Kidney epithelial cell (primary cell): ENCODE measurements at places on chromosomes 4 and X. TPM values are rescaled to one million over a fixed set of nuclear protein-coding genes. Genes with fewer than 3 reads are reported as not detected.

EGFL6 gene
- total RNA-seq = 1.4 and 2.3 TPM in 2 replicates

DNA sequence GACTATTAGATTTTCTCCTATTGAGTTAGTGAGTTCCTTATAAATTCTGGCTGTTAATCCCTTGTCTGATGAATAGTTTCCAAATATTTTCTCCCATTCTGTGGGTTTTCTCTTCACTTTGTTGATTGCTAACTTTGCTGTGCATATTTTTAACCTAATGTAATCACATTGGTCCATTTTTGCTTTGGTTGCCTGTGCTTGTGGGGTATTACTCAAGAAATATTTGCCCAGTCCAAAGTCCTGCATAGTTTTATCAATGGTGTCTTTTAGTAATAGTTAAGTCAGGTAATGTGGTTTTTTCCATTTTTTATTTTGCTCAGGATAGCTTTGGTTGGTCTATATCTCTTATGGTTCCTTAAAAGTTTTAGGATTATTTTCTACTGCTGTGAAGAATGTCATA is 490.3 kb downstream of the ARAP2 start:
- no peak for DNase-seq

DNA sequence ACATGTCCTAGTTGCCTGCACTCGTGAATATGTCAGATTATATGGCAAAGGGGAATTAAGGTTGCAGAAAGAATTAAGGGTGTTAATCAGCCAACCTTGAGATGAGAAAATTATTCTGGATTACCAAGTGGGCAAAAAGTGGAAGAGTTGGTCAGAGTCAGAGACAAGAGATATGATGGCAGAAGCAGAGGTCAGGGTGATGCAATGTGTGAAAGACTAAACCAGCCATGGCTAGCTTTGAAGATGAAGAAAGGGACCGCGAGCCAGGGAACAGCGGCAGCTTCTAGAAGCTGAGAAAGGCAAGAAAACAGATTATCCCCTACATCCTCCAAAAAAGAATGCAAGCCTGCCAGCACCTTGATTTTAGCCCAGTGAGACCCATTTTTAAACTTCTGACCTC is 385.6 kb downstream of the HNRNPD start:
- DNase-seq = no peak

- DNase-seq = no peak
Measured at GRCh38 chr4:28146191-28146590, 1285.5 kb downstream of the STIM2 start.

TLR2 gene
- 17.9 and 18.6 TPM in 2 replicates for total RNA-seq

GRCh38 chr4:166415749-166416148 is 542.7 kb downstream of the TLL1 start:
- DNase-seq = no peak

MAGEA9 gene
- total RNA-seq = not detected in 2 replicates

GRCh38 chr4:8547108-8547911 is 32.9 kb upstream of the GPR78 start:
- peak; percentile 48 for DNase-seq

- no peak for DNase-seq
Measured at GRCh38 chr4:115259642-115260041, 146.2 kb upstream of the NDST4 start.

DNA sequence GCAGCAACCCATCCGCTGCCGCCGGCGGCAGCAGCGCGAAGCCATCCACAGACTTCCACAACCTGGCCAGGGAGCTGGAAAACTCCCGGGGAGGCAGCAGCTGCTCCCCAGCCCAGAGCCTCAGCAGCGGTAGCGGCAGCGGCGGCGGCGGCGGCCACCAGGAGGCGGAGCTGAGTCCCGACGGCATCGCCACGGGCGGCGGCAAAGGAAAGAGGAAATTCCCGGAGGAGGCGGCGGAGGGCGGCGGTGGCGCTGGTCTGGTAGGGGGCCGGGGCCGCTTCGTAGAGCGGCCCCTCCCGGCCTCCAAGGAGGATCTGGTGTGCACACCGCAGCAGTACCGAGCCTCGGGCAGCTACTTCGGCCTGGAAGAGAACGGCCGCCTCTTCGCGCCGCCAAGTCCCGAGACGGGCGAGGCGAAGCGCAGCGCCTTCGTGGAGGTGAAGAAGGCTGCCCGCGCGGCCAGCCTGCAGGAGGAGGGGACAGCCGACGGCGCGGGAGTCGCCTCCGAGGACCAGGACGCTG is 4.9 kb downstream of the PRDM8 start:
- DNase-seq = no peak

- DNase-seq = no peak
Measured at GRCh38 chr4:85522277-85522676, 47.3 kb downstream of the ARHGAP24 start.

GRCh38 chr4:97367878-97368277 is 775.4 kb downstream of the STPG2 start:
- DNase-seq = peak; percentile 56

DNA sequence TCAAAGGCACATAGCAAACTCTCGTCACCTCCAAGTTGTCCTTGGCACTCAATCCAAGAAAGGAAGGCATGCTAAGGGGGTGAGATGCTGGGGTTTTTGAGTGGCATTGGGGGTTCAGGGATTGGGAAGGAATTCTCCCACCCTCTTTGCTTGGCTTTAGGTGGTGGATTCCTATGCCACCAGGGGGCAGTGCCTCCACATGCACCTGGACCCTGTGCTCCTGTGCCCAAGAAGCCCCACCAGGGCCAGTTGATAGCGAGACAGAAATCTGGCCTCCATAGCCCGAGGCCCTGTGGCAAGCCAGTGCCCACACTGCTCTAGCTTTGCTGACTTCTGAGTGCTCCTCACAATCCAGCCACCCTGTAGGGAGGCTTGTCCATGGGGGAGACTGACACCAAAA is 2.0 kb upstream of the FATE1 start:
- DNase-seq = no peak

GRCh38 chr4:766559-767283 is 59.2 kb downstream of the CPLX1 start:
- DNase-seq = no peak

PCDH7 gene
- total RNA-seq = 8.2 and 9.7 TPM in 2 replicates

GRCh38 chr4:104418286-104418685 is 76.4 kb downstream of the CXXC4 start:
- DNase-seq = peak; percentile 10

GRCh38 chr4:183182873-183183725 is 84.0 kb downstream of the WWC2 start:
- DNase-seq = peak; percentile 77

H2BW2 gene
- total RNA-seq = not detected in 2 replicates

STAP1 gene
- total RNA-seq = not detected in 2 replicates

CYBB gene
- 0.27 and 0.38 TPM in 2 replicates for total RNA-seq

NOA1 gene
- 25.1 and 27.3 TPM in 2 replicates for total RNA-seq

MTNR1A gene
- total RNA-seq = 0.21 TPM in 1 of 2 replicates, not detected in the other

ASB5 gene
- not detected in 2 replicates for total RNA-seq

GRCh38 chrX:120468071-120468470 is 1.0 kb downstream of the LAMP2 start:
- no peak for DNase-seq

GRCh38 chr4:52555356-52555716 is 103.8 kb downstream of the USP46 start:
- DNase-seq = no peak

- DNase-seq = no peak
Measured at GRCh38 chr4:128349921-128350320, 62.3 kb upstream of the PGRMC2 start.

PCDH10 gene
- total RNA-seq = 0.62 and 2.0 TPM in 2 replicates

DNA sequence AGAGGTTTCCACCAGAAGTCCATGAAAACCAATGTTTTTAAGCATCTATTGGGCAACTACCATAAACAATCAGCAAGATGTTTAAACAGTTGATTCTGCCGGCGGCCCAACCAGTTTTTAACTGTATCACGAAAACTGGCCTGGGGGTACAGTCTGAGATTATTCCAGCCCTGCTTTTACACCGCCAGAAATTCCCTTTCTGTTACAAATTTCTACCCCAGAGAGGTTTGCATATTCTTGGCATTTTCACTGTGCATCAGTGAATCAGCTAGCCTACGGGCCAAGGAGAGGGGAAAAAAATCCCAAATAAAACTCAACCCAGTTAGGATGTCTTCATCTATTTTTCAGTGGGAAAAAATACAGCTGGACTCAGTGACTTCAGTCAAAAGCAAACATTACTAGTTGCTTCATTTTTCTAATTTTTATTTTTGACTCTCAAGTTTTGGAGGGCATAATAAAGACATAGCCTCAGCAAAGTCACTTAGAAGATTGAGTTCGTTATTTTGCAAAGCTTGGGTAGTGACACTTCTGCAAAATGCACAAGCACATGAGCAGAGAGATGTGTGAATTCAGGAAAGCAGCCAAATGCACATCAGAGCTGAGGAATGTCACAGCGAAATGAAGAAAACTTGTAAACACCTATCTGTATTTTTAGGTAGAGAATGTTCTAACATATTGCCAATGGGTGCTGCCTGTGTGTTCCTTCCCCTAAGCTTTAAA is 167.8 kb upstream of the GK2 start:
- no peak for DNase-seq

GRCh38 chr4:29046781-29047180 is 1673.4 kb upstream of the PCDH7 start:
- no peak for DNase-seq

P2RY8 gene
- total RNA-seq = not detected in 2 replicates

DNA sequence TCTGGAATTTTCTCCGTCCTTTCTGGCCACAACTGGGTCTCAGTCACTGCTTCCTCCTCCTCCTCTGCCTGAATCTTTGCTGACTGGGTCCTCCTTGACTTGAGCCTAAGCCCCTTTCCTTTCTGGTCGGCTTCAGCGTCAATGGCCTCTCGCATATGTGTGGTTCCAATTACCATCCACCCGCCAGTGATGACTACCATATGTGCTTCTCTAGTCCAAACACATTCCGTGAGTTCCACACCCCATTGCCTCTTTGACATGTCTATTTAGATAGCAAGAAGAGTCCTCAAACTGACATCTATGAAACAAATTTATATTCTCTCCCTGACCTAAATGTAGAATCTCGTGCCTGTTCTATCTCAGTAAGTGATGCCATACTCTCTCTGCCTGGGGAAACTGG is 19.8 kb downstream of the MXRA5 start:
- no peak for DNase-seq

DNA sequence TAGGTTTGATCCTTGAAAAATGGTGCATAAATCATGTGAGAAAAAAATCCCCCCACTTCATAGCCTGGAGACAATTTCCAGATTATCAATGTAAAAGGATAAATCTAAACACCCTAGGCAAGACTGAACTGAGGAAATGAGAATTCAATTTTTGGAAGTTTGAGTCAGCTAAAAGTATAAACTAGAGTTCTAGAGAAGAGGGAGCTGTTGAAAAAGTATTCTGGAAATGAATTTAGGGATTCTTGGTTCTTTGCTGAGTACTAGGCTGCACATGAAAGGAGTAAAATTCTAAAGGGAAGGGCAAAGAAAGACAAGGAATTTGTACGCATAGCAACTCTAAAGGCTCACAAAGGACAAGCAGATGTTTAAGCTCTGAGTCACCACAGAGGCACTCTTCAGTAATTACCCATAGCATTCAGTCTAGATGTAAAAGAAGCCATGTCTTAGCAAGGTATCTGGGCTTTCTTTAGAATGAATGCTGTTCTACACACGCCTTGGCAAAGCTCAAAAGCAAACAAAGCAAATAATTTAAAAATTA is 896.5 kb downstream of the PDHA2 start:
- peak; percentile 75 for DNase-seq

UGT2A3 gene
- total RNA-seq = not detected in 2 replicates

PABPC1L2B gene
- total RNA-seq = 0.17 TPM in 1 of 2 replicates, not detected in the other

- DNase-seq = no peak
Measured at GRCh38 chrX:16617382-16617781, 32.6 kb upstream of the S100G start.

- DNase-seq = peak; percentile 45
Measured at GRCh38 chr4:56641494-56642051, 39.5 kb downstream of the HOPX start.

DNA sequence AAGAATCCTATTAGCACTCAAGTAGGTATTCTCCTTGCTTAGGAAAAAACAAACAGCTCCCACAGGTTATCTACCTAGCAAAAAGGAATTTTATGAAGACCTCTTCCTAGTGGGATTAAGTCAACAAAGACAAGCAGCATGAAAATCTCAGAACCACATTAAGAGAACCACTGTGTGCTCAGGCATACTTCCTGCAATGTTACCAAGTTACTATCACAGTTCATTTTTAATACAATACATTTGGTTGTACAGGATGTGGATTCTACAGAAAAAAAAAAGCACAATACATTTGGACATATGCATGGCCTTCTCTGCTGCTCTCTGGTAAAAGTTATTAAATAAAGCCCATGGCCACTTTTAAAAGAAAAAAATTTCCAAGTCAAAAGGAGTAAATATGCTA is 193.7 kb downstream of the PPP3CA start:
- no peak for DNase-seq

SPANXA1 gene
- 0.41 TPM in 1 of 2 replicates, not detected in the other for total RNA-seq

DNA sequence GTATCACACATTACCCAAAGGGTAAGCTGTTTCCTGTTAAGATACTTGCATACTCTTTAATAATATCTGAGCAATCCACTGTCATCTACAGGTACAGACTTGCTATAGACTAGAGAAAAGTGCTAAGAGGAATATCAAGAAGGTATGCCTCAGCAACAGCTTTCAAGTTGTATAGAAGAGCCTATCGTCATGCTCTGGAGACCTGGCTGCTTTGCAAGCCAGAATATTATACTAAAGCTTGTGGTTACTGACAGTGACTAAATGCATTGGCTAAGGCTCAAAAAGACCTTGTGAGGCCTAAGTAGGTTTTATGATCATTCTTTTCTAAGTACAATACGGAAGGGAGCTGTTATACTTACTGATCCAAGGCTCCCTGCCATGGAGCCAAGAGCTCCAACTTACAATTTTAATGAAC is 11.3 kb downstream of the LAMP2 start:
- DNase-seq = peak; percentile 68

RTL9 gene
- under 0.01 TPM in 1 of 2 replicates, not detected in the other for total RNA-seq

CT47B1 gene
- total RNA-seq = not detected in 2 replicates

DNA sequence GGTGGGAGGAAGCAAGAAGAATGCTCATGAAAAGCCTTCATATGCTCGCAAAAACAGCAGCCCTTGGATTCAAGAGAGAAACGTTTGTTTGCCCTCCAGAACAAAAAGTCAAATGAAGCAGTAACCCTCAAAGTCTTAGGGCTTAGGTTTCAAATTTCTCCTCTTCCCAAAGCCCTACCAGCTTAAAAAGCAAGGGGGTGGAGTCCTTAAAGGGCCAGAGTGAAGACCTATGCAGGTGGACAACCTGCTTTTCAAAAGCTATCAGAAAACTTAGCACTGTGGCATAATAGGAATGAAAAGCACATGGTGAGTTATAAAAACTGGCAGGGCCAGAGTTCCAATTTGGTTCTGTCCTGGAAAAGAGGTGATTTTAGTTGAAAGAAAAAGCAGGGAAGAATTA is 253.3 kb downstream of the NAP1L3 start:
- DNase-seq = no peak

BEX1 gene
- total RNA-seq = 27.9 and 40.2 TPM in 2 replicates

TEX13D gene
- total RNA-seq = not detected in 2 replicates

PWWP3B gene
- total RNA-seq = 1.2 and 1.4 TPM in 2 replicates

NAAA gene
- 13.2 and 16.8 TPM in 2 replicates for total RNA-seq

DNA sequence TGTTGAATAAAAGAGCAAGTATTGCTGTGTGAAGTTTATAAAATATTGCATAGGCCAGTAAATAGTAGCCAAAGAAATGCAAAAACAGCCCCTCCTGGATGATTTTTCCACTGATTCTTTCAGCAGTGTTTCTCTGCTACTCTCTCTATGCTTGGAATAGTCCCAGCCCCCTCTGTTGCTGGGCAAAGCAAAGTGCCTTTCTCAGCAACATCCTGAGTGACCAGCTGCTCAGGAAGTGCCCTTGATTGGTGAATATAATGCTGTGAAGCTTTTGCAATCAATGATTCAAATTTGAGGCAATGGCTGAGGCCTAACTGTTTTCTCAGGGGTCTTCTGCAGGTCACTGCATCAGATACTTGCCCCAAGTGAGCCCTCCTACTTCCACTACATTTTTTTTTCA is 656.7 kb downstream of the ZNF674 start:
- no peak for DNase-seq
